ENCODE measurements at places on chromosomes 3 and 15.

DNA sequence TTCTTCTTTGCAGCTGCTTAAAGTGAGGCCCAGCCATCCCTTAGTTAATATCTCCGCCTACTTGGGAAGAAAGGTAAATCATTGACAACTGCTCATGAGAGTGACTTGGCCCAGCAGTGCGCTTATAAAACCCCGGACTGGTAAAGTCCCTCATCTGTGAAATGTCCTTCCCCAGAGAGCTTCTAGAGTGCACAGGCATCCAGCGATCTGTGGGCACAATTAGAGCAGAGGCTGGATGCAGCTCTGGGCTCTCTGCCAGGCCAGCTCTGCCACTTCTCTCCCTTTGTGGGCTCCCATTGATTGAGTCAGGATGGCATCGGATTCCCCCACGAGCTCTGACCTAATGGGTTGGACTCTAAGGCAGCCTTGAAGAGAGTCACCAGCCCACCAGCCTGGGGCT is 219.0 kb upstream of the LINGO1 start:
- H3K4me1 ChIP-seq = peaks cover 21% of the 10 kb centered on the region
- no peaks in the 10 kb centered on the region for H3K36me3 ChIP-seq
- H3K27ac ChIP-seq = no peak overlapping the region
- no peak for DNase-seq
- no peaks in the 10 kb centered on the region for H3K27me3 ChIP-seq

- no peaks in the 10 kb centered on the region for H3K27me3 ChIP-seq
- H3K27ac ChIP-seq = no peak overlapping the region
- H3K4me3 ChIP-seq = no peak overlapping the region
- H3K4me1 ChIP-seq = no peaks in the 10 kb centered on the region
- H3K36me3 ChIP-seq = no peaks in the 10 kb centered on the region
Measured at GRCh38 chr3:148604270-148605085, 93.2 kb upstream of the AGTR1 start.

GRCh38 chr3:129942296-129942695 is 32.2 kb upstream of the TRH start:
- H3K36me3 ChIP-seq = no peaks in the 10 kb centered on the region
- H3K27ac ChIP-seq = no peak overlapping the region

- no peaks in the 10 kb centered on the region for H3K27me3 ChIP-seq
- H3K4me1 ChIP-seq = no peaks in the 10 kb centered on the region
- no peak for DNase-seq
- H3K4me3 ChIP-seq = no peak overlapping the region
- peaks cover 55% of the 10 kb centered on the region for H3K36me3 ChIP-seq
- H3K27ac ChIP-seq = no peak overlapping the region
Measured at GRCh38 chr15:72353266-72353665, 22.5 kb downstream of the HEXA start.

- no peaks in the 10 kb centered on the region for H3K36me3 ChIP-seq
- no peak overlapping the region for H3K27ac ChIP-seq
- no peaks in the 10 kb centered on the region for H3K27me3 ChIP-seq
- no peak for DNase-seq
- no peak overlapping the region for H3K4me3 ChIP-seq
Measured at GRCh38 chr3:112481302-112481721, 18.0 kb downstream of the BTLA start.

GRCh38 chr3:43525386-43525785 is 96.4 kb downstream of the ANO10 start:
- H3K27ac ChIP-seq = no peak overlapping the region
- no peaks in the 10 kb centered on the region for H3K36me3 ChIP-seq
- H3K4me1 ChIP-seq = no peaks in the 10 kb centered on the region
- no peaks in the 10 kb centered on the region for H3K27me3 ChIP-seq

GRCh38 chr3:55487381-55488241 is 505 bp upstream of the WNT5A start:
- H3K27me3 ChIP-seq = peaks cover 74% of the 10 kb centered on the region
- H3K36me3 ChIP-seq = peaks cover 4% of the 10 kb centered on the region
- peak overlapping the region; percentile 58 for H3K4me3 ChIP-seq
- H3K27ac ChIP-seq = peak overlapping the region; percentile 83
- peaks cover 68% of the 10 kb centered on the region for H3K4me1 ChIP-seq
- DNase-seq = no peak

DNA sequence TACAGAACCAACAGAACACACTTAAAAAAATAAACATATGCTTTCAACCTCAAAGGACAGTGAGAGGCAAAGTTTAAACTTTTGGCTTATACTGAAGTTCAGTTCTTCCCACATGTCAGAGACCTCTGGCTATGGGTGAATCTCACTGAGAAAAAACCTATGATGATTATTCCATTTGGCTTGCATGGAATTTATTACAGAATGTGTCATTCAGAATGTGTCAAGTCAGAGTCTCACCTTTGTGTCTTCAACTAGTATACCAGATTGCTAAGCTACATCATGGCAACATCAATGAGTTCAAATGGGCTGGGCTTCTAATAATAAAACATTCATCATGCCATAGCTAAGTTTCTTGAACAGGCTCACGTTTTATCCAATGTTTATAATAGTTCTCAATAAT is 987.0 kb downstream of the NTRK3 start:
- H3K36me3 ChIP-seq = no peaks in the 10 kb centered on the region
- H3K27ac ChIP-seq = no peak overlapping the region
- H3K27me3 ChIP-seq = no peaks in the 10 kb centered on the region
- no peaks in the 10 kb centered on the region for H3K4me1 ChIP-seq

- H3K4me1 ChIP-seq = no peaks in the 10 kb centered on the region
- no peak overlapping the region for H3K27ac ChIP-seq
- H3K4me3 ChIP-seq = no peak overlapping the region
- H3K36me3 ChIP-seq = no peaks in the 10 kb centered on the region
Measured at GRCh38 chr3:37635251-37635650, 226.4 kb upstream of the CTDSPL start.

- H3K4me1 ChIP-seq = no peaks in the 10 kb centered on the region
- no peak overlapping the region for H3K4me3 ChIP-seq
- no peaks in the 10 kb centered on the region for H3K27me3 ChIP-seq
- H3K27ac ChIP-seq = no peak overlapping the region
- H3K36me3 ChIP-seq = no peaks in the 10 kb centered on the region
Measured at GRCh38 chr3:54008744-54009143, 113.6 kb upstream of the CACNA2D3 start.

DNA sequence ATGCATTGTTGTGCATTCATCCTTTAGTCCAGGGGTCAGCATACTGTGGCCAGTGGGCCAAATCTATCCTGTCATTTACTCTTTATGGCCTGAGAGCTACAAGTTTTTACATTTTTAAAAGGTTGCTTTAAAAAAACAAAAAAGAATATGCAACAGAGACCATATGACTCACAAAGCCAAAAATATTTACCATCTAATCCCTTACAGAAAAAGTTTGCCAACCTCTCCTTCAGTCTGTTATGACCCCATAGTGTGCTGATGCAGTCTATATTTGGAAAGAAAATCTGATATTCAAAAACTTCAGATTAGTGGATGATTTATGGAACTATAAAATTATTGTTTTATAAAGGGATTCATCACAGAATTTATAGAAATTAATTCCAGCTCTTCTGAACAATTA is 237.5 kb upstream of the IL12A start:
- no peaks in the 10 kb centered on the region for H3K27me3 ChIP-seq
- H3K4me1 ChIP-seq = no peaks in the 10 kb centered on the region
- DNase-seq = no peak
- no peaks in the 10 kb centered on the region for H3K36me3 ChIP-seq

- H3K36me3 ChIP-seq = peaks cover 22% of the 10 kb centered on the region
- H3K4me3 ChIP-seq = no peak overlapping the region
- DNase-seq = no peak
- H3K27ac ChIP-seq = no peak overlapping the region
- peaks cover 14% of the 10 kb centered on the region for H3K4me1 ChIP-seq
Measured at GRCh38 chr3:195107593-195107992, 163.4 kb downstream of the XXYLT1 start.

DNA sequence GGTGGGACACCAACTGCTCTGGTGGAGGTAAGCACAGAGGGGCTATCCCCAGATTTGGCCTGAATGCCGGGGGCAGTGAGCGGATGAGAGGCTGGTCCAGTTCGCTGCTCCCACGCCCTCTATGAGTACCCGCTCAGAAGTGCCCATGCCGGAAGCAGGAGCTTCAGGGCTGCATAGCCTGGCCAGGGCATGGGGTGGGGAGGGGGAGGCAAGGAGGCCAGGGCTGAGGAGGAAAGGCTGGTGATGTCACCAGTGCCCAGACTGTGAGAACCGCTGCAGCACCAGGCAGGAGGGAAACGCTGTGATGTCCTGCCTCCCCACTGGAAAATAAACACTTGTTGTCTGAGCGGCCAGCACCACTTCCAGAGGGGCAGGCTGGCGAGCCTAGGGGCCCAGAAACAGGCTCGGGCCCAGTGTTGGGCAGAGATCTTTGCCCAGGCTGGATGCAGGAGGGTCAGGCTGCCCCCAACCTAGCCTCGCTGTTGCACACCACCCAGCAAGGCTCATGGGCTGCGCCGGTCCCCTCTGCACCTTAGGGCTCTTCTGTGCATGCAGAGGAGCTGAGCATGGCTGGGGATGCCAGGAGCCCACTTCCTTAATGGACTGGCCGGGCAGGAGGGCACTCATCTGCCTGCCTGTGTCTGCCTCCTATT is 10.9 kb upstream of the DLL4 start:
- no peak for DNase-seq
- H3K4me1 ChIP-seq = peaks cover 33% of the 10 kb centered on the region
- peak overlapping the region; percentile 47 for H3K27ac ChIP-seq
- no peak overlapping the region for H3K4me3 ChIP-seq

Measured in spinal cord (tissue), 10 donors.